Femur (tissue), 1 donor: ENCODE measurements at places on chromosomes 11 and 22.
A peak's percentile ranks its signal among the peaks of the same experiment; 100 is the strongest.

GRCh38 chr11:1660111-1660867 lies 30.7 kb downstream of the KRTAP5-5 start:
- DNase-seq = no peak

DNA sequence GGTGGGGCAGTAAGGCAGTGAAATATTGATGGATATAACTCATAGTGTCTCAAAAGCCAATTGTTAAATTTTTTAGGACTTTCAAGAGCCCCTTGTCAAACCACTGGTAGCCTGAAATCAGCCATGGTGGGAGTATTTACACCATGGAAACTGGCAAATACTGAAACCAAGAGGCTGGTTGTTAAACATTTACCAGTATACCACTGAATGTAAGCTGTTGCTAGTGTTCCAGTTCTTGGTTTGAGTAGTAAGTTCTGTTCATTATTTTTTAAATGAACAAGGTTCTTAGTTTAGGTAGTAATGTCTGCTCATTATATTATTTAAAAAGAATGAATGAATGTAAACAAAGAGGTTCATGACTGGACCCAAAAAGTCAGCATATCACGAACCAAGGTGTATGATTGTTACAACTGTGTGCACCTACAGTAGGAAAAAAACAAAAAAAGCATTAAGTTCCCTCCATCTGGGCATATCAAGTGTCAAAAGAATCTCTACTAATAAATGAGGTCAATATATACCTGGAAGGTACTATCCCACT lies 4.5 kb upstream of the EIF3F start:
- DNase-seq = no peak

GRCh38 chr11:116217441-116217840 lies 555.3 kb downstream of the BUD13 start:
- no peak for DNase-seq

DNA sequence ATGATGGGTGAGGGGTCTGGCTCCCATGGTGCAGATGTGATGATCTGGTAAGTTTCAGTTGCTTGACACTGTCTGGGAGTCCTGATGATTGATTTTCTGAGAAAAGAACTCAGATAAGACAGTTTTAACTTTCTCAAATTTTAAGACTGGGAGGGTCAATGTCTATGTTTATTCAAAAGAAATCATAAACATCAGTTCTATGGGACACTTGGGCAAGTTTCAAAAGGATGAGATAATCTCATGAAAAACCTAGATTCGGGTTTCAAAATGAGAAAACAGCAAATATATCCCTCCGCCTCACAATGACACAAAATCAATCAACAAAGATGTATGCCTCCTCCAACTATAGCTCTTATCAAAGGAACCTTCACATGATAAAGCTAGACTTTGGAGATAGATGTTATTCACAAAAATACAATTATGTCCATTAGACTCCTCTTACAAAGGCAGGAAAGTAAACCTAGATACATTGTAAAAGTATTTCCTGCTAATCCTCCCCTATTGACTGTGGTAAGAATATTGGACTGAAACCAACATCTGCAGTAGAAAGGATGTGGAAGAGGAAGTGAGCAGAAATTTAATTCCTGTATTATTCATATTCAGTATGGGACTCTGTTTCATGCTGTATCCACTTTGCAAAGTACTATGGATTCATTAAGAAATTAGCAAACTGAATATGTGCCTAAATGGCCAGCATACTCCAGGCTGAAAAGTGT lies 21.6 kb downstream of the SVIP start:
- no peak for DNase-seq

GRCh38 chr22:17396516-17396915 lies 27.3 kb downstream of the CECR2 start:
- no peak for DNase-seq

GRCh38 chr11:89125298-89125697 lies 52.4 kb upstream of the TYR start:
- no peak for DNase-seq

DNA sequence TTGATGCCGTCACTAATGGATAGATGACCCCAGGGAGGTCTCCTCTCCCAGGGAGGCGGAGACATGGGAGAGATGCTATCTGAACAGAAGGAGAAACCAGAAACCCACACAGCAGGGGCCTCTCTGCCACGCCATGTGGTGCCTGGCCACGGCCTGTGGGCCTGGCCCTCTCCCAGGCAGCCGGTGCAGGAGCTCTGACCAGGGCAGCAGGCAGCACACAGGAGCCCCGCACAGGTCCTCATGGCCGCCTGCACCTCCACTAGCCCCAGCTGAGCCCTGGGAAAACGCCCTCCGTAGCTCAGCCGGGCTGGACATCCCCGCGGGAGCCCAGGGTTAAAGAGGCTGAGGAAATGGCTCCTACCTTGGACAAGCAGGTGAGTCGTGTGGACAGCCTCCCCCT lies 19.8 kb downstream of the IGSF9B start:
- no peak for DNase-seq

DNA sequence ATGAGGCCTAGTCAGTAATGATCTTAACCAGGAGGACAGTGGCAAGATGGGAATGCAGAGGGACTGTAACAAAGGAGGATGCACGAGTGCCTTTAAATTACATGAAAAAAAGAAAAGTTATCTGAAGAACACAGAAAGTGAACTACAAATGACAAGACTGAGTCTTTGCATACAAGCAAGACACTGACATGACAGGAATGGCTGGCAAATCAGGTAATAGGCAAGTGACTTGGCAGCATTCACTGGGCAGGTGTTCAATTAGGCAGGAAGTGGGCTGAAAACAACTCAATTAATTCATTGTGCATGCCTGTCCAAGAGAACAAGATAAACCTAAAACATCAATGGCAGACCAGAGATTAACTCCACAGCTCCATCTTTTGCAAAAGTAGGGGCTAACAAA lies 24.0 kb downstream of the SMCO4 start:
- DNase-seq = no peak

GRCh38 chr11:18798799-18799469 lies 7.3 kb upstream of the PTPN5 start:
- no peak for DNase-seq

DNA sequence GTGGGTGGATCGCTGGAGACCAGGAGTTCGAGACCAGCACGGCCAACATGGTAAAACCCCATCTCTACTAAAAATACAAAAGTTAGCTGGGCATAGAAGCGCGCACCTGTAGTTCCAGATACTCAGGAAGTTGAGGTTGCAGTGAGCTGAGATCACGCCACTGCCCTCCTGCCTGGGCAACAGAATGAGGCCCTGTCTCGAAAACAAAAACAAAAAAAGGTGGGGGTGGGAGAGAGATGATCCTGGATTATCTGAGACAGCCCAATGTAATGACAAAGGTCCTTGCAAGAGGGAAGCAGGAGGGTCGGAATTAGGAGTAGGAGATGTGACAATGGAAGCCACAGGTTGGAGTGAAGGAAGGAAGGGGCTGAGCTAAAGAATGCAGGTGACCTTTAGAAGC lies 87.6 kb upstream of the APOA1 start:
- DNase-seq = no peak

GRCh38 chr11:45085646-45086501 lies 60.6 kb upstream of the PRDM11 start:
- DNase-seq = no peak

GRCh38 chr11:46673713-46674462 lies 26.5 kb downstream of the ARHGAP1 start:
- no peak for DNase-seq

- DNase-seq = no peak
These were observed 57.8 kb upstream of the ALDH3B2 start for GRCh38 chr11:67732045-67732787.

DNA sequence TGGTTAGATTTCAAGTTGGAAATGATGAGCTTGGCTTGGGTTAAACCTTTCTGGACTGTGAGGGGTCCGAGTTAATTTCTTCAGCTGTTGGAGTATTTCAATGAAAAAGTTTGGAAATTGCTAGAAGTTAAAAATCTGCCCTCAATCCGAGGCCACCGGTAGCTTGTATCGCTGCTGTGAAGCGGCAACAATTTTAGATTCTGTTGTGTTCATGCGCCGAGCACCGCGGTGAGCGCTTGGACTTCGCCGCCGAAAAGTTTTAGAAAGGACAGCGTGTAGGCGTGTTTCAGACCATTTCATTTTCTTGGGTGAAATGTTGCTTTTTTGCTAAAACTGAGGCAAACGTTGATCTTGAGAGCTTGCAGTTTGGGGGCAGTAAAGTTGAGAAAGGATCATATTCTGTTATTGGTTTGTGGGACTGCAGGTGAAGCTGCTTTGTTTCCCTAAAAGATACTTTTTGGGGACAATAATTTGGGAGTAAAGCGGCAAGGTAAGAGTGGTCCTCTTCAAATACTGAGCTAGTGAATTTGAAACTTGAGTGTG lies 928 bp downstream of the FBXO7 start:
- DNase-seq = peak; percentile 49

- DNase-seq = no peak
These were observed 33.6 kb downstream of the MACROD1 start for GRCh38 chr11:64132191-64132771.

- DNase-seq = no peak
These were observed 22.7 kb upstream of the RASD2 start for GRCh38 chr22:35517769-35518530.

DNA sequence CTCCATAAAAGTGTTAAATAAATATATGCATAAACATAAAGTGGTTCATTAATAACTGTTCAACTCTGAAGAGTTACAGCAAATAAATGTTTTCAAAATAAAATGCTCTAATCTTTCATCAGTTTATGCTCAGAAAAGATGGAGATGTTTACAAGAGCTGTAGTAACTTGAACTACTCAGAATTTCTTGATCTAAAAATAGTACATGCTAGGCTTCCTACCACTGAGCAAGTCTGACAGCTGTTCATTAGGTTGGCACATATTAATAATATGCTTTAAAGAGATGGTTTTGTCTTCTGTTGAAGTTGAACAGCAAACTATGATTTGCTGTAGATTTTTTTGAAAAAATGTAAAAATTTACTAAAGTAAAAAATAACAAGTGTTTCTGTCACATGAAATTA lies 10.8 kb upstream of the SLN start:
- DNase-seq = no peak

DNA sequence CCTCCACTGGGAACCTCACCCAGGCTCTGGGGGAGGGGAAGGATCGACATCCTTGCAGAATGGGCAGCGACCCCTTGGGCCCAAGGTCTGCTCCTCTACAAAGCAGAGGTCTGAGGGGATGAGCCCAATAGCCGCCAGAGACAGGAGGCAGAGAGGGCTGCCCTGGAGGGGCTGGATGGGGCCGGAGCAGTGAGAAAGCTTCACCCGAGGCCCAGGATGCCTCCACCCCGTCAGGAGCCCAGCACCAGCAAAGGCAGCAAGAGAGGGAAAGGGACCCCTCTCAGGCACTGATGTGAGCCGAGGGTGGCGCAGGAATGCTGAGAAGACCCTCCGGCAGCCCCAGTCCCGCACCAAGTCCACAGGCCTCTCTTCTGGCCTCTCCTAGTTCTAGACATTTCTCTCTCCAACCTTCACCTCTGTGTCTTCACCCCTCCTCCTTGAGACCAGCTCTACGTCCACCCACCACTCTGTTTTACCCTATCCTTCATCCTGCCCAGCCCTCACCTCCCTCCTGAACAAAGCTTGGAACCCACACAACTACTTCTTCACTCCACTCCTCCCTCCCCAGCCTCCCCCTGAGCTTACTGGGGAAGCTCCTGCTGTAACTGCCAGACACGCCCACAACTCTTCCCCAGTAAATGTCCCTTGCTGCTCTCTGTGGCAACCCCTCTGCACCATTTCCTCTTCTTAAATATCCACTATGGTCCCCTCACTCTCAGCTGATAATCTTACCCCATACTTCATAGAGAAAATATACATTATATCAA lies 131.9 kb downstream of the MPPED1 start:
- no peak for DNase-seq

DNA sequence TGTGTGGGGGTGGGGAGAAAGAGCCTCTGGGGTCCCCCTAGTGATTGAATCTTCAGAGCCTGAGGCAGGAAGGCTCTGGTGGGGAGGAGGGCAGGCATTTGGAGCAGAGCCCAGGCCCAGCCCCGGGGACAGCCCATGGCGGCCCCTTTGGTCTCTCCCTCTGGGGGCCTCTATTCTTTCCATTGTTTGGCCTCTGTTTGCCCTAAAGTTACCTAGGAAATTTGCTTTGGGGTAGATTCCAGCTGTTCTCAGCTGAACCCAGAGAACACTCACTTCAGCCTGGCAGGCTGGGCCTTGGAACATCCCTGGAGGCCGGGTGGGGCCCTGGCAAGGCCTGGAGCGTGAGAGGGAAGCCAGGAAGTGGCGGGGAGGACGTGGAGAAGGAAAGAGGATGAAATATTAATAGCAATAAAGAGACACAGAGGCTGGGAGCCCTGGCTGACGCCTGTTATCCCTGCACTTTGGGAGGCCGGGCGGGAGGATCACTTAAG lies 22.9 kb upstream of the A4GALT start:
- peak; percentile 89 for DNase-seq

DNA sequence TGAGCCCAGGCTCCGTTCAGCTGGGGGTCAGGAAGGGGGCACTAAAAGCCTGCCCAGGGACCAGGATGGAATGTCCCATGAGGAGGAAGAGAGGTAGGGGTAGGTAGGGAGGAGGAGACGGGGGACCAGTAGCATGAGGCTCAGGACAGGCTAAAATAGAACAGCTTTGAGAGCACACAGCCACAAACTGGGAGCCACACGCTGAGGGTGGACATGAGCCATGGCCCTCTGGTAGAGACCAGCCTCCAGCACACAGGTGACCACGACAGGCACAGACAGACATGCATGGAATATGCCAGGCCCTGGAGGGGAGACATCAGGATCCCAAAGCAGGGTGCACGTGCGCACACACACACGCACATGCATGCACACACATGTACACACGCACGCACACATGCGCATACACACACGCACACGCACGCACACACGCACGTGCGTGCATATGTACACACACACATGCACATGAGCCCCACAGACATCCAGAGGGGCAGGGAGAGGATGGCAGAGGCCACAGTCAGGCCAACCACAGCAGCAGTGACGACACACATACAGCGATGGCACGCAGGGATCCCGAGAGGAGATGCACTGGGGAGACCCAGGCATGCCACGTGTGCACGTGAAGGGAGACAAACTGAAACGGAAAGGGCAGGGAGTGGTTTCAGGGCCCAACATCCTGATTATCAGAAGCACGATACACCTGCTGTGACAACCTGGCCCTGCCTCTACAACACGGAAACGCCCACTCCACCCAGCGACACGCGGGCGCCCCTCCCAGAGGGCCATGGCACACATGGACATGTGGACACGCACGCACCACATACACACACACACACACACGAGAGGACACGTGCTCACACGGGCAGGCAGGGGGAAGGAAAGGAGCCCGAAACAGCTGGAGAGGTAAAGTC lies 25.7 kb downstream of the LRRC10B start:
- DNase-seq = no peak

GRCh38 chr11:96321091-96321490 lies 21.9 kb downstream of the MAML2 start:
- DNase-seq = no peak

- DNase-seq = no peak
These were observed 12.8 kb downstream of the FRMD8 start for GRCh38 chr11:65399249-65399648.

- DNase-seq = no peak
These were observed 768.3 kb upstream of the ARHGAP42 start for GRCh38 chr11:99918761-99919160.

GRCh38 chr11:69918231-69918937 lies 99.2 kb upstream of the FGF3 start:
- DNase-seq = peak; percentile 23
